ENCODE measurements at places on chromosomes 11 and 22.

- no peak for DNase-seq
These were observed 129.3 kb upstream of the TENM4 start for GRCh38 chr11:79570104-79570503.

DNA sequence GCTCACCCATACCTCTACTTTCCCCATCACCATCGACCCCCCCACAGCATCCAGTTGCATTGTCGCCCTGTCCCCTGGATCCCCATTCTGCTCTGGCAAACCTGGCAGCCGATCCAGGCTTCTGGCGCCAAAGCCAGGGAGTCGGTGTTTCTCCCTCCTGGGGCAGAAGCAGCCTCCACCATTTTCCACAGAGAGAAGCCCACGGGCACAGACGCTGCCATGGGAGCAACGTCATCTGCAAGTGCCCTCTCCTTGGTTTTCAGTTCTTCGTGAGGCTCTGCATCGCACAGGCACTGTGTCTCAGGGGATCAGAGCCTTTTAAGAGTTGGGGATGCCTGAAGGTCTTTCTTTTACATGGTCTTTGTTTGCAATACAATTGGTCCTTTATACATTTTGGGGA, 2.3 kb downstream of the YPEL4 start:
- no peak for DNase-seq

DNA sequence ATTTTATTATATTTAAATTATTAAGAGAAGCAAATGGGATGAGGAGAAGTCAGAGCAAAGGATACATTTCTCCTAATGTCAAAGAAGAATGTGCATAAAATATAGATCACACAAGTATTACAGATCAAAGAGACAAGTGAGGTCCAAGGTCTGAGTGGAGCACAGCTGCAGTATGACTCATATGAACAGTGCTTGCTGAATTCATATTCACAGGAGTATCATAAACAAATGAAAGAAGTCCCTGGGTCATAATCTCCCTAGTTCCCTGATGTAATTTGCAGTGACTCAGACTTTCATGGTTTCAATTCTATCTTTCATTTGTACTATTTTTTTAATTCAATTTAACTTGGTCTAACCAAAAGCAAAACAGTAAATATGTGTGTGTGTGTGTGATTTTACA, 499.0 kb upstream of the CCDC179 start:
- DNase-seq = no peak

DNA sequence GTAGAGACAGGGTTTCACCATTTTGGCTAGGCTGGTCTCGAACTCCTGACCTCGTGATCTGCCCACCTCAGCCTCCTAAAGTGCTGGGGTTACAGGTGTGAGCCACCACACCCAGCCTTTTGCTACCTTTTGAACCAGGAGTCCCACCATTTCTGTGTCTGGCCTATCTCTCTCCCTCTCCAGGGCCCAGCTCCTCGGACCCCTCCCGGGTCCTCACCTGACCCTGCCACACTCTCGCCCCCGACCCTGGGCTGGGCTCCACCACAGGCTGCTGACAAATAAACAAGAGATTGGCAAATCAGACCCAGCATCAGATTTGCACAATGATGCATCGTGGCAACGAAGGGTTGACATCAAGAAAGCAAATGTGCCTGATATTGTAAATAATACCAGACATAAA, 8.8 kb downstream of the KRTAP5-5 start:
- DNase-seq = no peak

DNA sequence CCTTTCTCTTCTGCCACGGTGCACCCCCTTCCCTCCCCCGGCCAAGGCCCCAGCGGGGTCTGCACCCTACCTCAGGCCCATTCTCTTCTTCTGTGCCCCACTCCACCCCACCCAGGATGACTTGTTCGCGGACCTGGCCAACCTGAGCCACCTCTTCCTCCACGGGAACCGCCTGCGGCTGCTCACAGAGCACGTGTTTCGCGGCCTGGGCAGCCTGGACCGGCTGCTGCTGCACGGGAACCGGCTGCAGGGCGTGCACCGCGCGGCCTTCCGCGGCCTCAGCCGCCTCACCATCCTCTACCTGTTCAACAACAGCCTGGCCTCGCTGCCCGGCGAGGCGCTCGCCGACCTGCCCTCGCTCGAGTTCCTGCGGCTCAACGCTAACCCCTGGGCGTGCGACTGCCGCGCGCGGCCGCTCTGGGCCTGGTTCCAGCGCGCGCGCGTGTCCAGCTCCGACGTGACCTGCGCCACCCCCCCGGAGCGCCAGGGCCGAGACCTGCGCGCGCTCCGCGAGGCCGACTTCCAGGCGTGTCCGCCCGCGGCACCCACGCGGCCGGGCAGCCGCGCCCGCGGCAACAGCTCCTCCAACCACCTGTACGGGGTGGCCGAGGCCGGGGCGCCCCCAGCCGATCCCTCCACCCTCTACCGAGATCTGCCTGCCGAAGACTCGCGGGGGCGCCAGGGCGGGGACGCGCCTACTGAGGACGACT, 15.9 kb downstream of the RTN4RL2 start:
- DNase-seq = no peak

GRCh38 chr11:2718817-2719438, 19.1 kb upstream of the KCNQ1OT1 start:
- no peak for DNase-seq

DNA sequence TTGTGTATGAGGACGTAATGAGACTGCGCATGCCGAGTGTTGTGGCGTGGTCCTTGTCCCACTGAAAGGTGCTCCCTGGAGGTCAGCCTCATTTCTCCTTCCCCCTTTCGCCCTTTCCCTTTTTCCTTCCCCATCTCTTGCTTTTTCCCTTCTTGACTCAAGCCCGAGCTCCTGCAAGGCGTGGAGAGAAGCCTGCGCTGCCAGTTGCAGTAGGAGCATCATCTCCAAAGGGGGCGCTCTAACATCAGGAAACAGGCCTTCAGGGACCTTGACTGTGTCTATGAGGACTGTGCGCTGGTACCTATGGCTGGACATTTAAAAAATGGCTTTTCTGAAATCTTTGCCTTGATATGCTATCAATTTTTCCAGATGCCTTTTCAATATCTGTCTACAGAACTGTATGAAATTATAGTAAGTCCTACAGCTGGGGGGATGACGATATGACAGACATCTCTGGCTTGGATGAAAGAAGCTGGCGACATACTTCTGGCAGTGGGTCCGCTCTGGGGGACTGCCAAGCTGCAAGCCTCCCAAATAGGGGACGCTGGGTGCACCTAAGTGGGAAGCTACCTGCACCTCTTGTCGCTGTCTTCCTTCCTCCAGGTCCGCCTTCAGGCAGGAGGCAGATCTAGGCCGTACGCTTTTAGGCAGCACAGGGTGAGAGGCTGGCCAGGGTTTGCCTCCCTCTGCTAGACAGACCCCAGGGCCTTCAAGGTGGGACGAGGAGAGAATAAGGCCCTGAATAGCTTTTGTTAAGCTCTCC, 96.5 kb downstream of the NXPE2 start:
- DNase-seq = no peak

DNA sequence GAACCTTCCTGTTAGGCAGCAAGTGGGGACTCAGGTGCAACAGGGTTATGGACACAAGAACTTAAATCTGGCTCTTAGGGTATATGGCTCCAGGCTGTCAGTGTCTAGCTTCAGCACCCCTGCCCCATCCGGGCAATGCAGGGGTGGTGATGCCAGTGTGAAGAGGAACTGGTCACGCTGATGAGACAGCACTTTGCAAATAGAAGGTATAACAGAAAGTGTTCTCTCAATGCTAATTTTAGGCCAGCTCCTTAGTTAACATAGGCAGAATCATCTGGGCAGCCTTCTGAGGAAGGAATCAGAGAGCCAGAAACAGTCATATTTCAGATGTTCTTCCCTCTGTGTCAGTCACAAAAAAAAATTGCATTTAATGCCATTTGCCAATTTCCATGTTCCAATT, 41.2 kb downstream of the SYT9 start:
- DNase-seq = no peak
